ENCODE measurements at places on chromosomes 2 and 18.

GRCh38 chr2:144078106-144078505 lies 441.8 kb downstream of the ZEB2 start:
- DNase-seq, result peak; percentile 33

DNA sequence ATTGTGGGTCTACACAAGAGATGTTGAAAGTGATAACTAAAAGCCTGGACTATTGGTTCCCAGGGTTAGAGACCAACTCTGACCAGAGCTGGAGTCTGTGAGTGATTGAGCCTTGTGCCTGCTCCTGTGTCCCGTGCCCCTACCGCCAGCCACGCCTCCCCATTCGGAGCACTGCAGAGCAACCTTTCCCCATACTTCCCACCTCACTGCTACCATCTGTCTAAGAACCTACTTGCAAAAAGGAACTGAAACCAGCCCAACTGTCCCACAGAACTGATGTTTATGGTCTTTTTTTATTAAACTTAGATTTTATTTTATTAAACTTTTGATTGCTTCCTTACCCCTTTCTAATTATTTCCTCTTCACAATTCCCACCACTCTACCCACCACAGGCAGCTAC lies 300.3 kb upstream of the MGAT5 start:
- no peak for DNase-seq

GRCh38 chr18:10912790-10913545 lies 236.4 kb downstream of the PIEZO2 start:
- no peak for DNase-seq

DNA sequence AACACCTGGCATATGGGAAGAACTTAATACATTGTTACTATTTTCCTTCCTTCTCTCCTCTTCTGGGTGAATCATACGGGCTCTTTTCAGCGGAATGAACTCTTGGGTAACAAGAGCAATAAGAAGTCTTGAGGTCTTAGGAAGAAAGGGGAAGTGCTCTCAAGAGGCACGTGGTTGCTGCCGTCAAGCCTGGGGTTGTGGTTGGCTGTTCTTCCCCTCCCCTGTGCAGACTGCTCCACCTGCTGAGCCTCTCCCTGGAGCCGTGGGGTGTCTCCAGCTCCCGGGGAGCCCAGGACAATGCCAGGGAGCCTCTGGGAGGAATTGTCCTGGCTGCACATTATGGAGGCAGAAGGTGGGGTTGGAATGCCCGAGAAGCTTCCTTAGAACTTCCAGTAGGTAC lies 19.4 kb downstream of the TOGARAM2 start:
- DNase-seq, result no peak

DNA sequence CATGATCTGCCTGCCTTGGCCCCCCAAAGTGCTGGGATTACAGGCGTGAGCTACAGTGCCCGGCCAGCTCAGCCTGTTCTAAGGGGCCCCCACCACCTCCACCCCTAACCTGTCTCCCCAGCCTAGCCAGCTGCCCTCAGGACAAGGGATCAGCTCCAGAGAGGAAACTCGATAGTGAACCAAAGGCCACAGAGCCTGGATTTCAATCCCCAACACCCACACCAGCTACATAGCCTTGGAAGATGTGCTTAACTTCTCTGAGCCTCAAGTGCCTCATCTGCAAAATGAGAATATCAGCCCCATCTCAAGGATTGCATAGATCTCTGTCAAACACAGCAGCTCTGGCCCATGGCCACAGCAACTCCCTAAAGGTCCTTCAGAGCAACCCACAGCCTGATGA lies 32.0 kb downstream of the BIN1 start:
- no peak for DNase-seq

DNA sequence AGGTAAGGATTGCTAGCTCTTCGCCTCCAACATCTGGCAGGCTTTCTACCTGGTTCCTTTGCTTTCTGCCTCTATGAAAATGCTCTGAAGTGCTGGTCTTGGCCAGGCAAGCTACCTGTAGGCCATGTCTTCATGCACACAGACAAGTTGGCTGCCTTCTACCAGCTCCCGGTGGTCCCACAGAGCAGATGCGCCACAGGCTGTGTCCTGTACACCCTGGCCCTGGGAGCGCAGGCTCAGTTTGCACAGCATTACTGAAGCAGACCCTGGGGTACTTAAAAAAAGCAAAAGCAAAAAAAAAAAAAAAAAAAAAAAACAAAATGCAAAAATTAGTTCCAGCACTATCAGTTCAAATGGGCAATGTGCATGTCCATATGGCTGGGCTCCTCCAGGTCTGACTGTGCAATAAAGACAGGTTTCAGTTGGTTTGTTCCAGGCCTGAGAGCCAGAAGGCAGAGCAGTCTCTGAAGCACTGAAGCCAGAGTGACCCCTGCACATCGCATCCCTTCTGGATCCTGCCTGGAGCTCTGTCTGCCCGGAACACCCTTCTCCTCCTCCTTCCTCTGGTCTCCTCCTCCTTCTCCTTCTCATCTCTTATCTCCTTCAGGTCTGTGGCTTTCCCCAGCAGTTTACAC lies 288.0 kb upstream of the REV1 start:
- no peak for DNase-seq

GRCh38 chr2:62363166-62363565 lies 142.8 kb downstream of the TMEM17 start:
- DNase-seq, result no peak

DNA sequence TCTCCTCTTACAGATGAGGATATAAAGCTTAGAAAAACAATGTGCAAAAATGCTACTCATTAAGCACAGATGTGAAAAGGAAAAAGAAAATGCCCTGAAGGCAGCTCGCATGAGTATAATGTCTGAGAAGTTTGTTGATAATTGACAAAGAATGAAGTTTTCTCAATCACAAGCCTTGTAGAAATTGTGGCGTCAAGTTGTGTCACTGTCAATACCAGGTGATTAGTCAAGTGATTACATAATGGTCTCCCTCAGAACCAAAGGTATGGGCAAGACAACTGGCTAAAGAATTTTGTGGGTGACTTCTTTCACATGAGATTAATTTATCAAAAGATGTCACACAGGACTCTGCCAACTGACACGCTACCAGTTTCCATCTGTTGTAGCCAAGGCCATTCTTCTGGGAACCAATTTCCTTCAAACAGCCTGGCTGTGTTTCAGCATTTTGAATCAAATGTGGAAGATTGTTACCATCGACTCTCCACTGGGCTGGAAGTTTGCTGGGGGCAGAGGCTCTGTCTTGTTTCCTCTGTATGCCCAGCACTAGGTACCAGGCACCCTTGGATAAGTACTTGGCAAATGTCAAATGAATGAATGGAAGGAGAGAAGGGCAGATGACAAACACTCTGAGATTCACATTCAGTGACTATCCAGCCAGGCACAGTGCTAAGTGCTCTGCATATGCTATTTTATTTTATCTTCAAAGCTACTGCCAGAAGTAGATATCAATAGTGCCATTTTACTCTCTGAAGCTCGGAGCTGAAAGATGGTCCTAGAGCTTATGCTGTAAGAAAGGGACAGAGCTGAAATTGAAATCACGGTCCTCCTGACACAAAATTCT lies 5.9 kb upstream of the FN1 start:
- DNase-seq, result no peak

- no peak for DNase-seq
These were observed 51.1 kb upstream of the ZNF236 start for GRCh38 chr18:76771192-76771799.

GRCh38 chr2:150234787-150235446 lies 252.6 kb downstream of the RND3 start:
- DNase-seq, result peak; percentile 72

- DNase-seq, result no peak
These were observed 88.3 kb upstream of the SNTG2 start for GRCh38 chr2:862355-862687.

- peak; percentile 40 for DNase-seq
These were observed 231.7 kb downstream of the PARD3B start for GRCh38 chr2:204776781-204777559.

- peak; percentile 43 for DNase-seq
These were observed 126.0 kb downstream of the OSBPL1A start for GRCh38 chr18:24271381-24272228.

DNA sequence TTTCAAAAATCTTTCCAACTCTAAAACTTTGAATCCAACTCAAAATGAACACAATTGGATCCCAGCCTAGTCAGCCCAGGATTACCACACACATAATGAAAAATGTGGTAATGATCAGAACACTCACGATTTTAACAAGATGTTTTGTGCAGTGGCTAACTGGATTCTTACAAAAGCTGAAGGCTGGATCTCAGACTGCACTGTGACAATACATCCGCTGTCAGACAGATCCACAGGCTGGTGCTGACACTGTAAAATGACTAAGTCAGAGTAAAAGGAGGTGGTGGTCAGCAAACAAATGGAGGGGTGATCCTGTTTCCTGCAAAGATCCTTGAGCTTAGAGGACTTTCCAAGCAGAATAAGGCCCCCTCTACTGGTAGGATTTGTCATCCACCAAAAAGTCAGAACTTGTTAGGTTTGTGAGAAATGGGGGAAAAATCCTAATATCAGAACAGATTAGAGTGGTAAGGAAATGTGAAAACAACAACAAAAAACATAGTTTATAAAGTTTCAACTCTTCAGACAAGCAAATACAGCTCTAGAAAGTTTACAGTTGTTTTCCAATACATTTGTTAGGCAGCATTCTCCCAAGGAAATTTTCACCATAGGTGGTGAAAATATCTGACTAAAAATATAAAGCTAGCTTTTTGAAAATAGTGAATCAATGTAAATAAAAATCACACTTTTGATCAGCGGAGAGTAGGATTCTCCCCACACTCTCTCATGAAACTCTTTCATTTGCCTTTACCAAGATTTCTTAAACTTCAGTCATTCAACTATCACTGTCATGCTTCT lies 211.9 kb downstream of the AGPS start:
- peak; percentile 90 for DNase-seq

DNA sequence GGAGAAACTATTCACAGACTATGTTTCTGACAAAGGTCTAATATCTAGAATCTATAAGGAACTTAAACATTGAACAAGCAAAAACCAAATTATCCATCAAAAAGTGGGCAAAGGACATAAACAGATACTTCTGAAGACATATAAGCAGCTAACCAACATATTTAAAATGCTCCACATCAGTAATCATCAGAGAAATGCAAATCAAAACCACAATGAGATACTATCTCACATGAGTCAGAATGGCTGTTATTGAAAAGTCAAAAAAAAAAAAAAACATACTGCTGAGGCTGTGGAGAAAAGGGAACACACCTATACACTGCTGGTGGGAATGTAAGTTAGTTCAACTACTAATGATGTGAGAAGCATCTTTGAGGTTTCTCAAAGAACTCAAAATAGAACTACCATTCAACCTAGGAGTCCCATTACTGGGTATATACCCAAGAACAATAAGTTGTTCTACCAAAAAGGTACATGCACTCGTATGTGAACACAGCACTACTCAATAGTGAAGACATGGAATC lies 220.4 kb upstream of the TFPI start:
- no peak for DNase-seq

DNA sequence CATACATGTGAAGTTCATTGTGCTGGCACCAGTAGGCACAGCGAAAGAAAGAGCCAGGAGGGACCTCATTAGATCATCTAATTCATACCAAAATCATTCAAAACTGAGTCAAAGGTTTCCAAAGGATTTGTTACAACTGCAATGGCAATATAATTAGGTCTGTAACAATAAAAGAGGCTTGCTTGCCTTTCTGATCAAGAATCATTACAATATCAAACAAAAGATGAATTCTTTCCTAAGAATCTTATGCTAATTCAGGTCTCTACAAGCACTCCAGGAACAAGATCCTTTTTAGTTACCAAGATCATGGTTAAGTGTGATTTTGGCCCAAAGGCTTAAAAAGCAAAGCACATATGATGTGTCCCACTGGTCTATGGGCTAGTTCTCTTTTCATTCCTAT lies 41.9 kb upstream of the ITPRID2 start:
- DNase-seq, result no peak

GRCh38 chr2:228268756-228269155 lies 87.3 kb upstream of the SPHKAP start:
- DNase-seq, result no peak

- no peak for DNase-seq
These were observed 85.7 kb downstream of the SMC6 start for GRCh38 chr2:17667898-17668297.

DNA sequence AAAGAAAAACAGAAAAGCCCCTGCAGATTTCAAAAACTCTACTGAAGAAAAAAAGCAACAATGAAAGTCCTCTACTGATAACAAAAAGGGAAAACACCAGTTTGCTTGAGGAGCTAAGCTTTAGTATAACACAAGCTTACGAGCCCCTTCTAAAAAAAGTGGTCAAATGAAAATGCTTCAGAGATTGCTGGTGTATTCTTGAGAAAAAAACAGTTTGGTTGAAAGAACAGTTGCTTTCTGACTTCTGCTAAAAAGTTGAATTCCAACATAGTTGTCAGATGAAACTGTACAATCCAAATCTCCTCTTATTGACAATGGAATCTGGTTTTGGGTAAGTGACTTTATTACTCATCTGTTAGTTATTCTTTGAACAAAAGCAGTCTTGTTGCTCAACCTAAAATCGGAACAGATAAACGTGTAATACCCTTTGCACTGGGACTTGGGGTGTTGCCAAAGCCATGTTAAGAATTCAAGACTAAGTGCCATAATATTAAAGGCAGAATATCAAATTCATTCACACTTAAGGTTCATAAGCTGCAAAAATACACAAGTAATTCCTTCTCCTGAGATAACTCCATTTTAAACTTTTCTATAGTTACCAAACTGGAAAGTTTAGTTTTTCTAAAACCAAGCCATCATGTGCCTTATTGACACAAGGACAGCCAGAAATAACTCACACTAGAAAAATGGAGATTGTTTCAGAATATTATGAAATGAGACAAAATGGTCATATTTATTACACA lies 45.3 kb upstream of the SPAG16 start:
- no peak for DNase-seq

- no peak for DNase-seq
These were observed 142.9 kb downstream of the TNS1 start for GRCh38 chr2:217859926-217860325.

DNA sequence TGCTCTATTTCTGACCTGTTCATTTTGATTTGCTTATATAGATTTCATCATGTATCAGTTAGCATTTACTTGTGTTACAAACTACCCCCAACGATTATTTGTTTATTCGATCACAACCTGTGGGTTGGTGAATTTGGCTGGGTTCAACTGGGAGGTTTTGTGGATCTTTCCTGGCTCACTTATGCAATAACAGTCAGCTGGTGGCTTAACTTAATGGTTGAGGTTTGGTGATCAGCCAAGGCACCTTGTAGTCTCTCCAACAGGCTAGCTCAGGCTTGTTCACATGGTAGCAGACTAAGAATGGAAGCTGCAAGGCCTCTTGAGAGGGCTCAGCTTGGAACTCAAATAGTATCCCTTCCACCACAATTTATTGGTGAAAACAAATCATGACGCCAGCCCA lies 5.4 kb upstream of the PUM2 start:
- peak; percentile 94 for DNase-seq

DNA sequence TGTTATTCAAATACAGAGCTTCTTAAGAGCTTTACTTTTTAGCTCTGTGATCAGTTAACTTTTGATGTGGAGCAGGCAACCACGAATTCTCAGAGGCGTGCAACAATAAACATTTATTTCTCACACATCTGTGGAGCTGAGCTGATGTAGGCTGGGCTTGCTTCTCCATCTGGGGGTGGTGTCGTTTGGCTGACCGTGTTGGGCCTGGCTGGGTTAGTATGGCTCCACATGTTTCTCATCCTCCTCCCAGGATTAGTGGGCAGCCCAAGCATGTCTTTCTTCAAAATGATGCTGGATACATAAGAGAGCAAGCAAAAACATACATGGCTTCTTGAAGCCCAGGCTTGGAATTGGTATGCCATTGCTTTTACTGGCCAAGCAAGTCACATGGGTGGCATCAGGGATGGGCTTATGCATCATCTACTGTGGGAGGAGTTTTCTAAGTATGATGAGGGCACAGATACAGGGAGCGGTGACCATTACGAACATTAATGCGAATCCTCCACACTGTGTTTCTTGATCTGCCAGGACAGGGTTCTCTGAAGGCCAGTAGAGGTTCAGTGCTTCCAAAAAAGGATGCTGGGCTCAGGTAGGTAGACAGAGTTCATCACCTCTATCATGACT lies 157.0 kb upstream of the TNP1 start:
- no peak for DNase-seq

Measured in NCI-H446 treated with DMSO at 0.1 percent for 48 hours (cell line).